ENCODE measurements at places on chromosomes 2 and 18.

GRCh38 chr2:176156301-176156806, 753 bp upstream of the HOXD3 start:
- no peak for DNase-seq

GRCh38 chr2:63486861-63487290, 101.4 kb downstream of the WDPCP start:
- DNase-seq, result no peak

GRCh38 chr2:145587922-145588321, 1068.0 kb upstream of the ZEB2 start:
- DNase-seq, result no peak

GRCh38 chr2:9954136-9954535, 2.6 kb downstream of the GRHL1 start:
- DNase-seq, result no peak

DNA sequence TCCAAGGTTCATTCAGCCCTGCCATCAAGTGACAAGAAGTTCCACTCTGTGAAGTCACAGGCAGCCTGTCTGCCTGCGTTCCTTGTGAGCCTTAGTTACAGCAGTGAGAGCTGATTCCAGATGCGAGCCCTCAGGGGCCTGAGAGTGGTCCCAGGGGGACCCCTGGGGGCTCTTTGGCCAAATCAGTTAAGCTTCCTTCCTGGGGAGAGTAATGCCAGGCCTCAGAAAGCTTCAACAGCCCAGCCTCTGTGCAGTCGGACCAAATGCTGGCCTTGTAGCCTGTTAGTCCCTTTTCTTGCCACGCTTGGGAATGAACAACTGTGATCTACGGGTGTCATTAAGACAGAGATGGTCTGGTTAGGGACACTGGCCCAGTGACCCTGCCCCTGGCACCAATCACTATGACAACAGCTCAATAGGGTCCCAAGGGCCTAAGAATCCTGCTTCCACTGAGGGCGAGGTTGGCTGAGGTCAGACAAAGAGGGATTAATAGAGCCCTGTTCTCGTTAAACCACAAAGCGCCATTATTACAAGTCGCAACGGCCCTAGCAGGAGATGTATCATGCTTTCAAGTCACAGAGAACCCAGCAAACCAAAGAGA, 50.9 kb downstream of the HS1BP3 start:
- no peak for DNase-seq

GRCh38 chr2:237154082-237154638, 68.5 kb downstream of the COPS8 start:
- no peak for DNase-seq

GRCh38 chr18:55124078-55124763, 165.0 kb upstream of the CCDC68 start:
- no peak for DNase-seq

GRCh38 chr2:100610381-100610831, 47.6 kb downstream of the PDCL3 start:
- peak; percentile 38 for DNase-seq

DNA sequence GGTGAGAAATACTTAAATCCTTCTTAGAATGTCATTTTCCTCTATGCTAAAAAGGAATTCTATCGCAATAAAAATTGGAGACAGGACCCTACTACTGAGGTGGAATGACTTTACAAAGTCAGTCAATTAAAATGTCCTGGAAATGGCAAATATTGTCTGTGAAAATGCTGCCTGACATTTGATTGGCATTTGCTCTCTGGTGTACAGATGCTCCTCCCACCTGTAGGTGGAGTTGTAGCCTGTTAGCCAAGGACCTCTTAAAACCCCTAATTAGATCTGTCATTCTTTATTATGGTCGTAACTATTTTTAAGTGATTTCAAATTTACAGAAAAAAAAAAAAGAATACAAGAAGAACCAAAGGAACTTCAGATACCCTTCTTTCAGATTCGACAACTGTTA, 393.1 kb upstream of the KLHL29 start:
- DNase-seq, result no peak

- DNase-seq, result no peak
Observed at GRCh38 chr2:145741181-145741580, 1221.3 kb upstream of the ZEB2 start.

- no peak for DNase-seq
Observed at GRCh38 chr18:46252759-46253158, 148.6 kb downstream of the HAUS1 start.

GRCh38 chr2:207771421-207771820, 1.7 kb upstream of the FZD5 start:
- DNase-seq, result no peak

- no peak for DNase-seq
Observed at GRCh38 chr2:220779931-220780330, 792.2 kb downstream of the EPHA4 start.

- DNase-seq, result no peak
Observed at GRCh38 chr2:100984892-100985307, 17.2 kb upstream of the RPL31 start.

DNA sequence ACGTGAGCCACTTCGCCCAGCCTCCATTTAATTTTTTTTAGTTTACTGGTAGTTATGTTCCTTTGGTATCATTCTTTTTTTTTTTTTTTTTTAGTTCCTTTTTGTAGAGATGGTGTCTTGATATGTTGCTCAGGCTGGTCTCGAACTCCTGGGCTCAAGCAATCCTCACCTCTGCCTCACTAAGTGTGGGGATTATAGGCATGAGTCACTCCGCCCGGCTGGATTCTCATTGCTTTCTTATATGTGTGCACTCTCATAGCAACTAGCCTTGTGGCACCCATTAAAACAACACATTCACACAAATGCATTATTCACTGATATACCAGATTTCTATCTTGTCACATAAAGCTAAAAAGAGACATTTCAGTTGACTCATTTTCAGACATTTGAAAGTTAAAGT, 4.2 kb downstream of the TTC27 start:
- DNase-seq, result no peak

DNA sequence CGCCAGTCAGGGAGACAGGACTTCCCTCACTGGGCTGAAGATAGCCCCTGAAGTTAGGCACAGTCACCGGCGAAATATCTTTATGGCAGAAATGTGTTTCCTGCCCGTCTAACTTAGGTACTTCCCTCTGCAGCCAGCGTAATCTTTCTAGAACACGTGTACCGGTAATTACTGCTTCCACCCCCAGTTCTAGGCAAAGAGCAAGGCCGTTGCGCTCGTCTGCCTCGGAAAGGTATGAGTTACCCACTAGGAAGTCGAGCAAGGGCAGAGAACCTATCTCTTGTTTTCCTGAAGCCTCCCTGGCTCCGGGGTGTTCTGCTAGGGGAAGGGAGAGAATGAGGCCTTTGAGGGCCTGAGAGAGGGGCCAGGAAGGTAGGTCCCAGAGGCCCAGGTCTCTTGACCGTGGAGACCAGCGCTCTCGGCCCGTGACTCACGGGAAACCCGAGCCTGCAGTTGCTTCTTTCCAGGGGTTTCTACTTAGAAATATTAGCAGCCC, 70.0 kb downstream of the TWSG1 start:
- no peak for DNase-seq

GRCh38 chr2:24972315-24972961, 683 bp upstream of the DNAJC27 start:
- no peak for DNase-seq

GRCh38 chr2:180999274-180999964, 19.0 kb downstream of the UBE2E3 start:
- no peak for DNase-seq
